ENCODE measurements at places on chromosomes 2 and 18.

GRCh38 chr2:232542715-232543467 is 3.4 kb downstream of the CHRNG start:
- DNase-seq, result no peak

GRCh38 chr2:214676421-214677089 is 132.9 kb downstream of the BARD1 start:
- no peak for DNase-seq

GRCh38 chr2:18180031-18180610 is 301.7 kb downstream of the KCNS3 start:
- no peak for DNase-seq

GRCh38 chr2:85733121-85733960 is 20.4 kb upstream of the ATOH8 start:
- DNase-seq, result no peak

GRCh38 chr2:111138839-111139238 is 18.1 kb downstream of the BCL2L11 start:
- no peak for DNase-seq

DNA sequence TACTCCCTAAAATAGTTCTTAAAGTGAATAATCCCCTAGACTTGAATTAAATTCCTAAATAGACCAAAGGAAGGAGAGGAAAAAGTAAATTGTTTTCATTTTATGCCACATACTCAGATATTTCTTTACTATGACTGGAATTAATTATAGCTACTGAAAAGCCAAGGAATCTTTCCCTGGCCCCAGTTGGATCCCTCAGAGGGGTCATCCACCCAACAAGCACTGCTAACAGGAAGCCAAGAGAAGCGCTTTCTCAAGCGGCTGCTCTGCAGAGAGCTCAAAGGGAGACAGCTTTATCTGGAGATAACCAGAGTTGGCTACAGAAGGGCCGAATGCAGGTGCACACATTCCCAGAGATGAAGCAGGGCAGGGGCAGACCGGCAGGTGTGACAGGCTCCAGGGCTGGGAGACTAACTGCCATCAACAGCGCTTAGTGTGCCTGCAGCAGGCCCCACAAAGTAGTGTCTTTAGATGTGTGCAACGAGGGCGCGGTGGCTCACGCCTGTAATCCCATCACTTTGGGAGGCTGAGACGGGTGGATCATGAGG is 51.1 kb downstream of the POLR1A start:
- DNase-seq, result no peak

DNA sequence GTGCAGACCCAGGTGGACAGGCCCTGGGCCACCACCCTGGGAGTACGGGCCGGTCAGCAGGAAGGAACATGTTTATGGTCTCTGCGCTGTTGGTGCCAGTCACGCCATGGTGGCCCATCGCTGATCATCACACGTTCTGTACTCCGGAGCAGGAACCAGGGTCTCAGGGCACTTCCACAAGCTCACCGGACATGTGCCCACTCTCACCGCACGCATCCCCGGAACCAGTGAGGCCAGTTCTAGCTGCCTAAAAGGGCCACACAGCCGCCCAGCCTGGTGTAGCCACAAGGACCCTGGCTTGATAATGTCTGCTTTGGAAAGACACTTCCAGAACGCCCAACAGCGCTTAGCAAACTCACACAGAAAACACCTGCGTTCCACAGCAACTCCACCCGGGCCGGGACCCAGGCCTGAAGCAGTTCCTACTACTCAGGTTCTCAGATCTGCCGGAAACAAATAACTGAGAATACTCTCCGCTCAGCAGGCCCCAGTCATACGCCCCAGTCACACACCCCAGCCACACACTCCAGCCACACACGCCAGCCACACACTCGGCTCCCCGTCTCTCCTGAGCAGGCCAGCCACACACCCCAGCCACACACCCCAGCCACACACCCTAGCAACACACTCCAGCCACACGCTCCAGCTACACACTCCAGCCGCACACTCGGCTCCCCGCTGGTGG is 123.3 kb downstream of the HDAC4 start:
- no peak for DNase-seq
